Activated CD8-positive, alpha-beta memory T cell treated with anti-CD3 and anti-CD28 coated beads for 24 hours (primary cell): ENCODE measurements at places on chromosomes 2 and 18.

- no peak for DNase-seq
These were observed 112.8 kb upstream of the MAP4K3 start for GRCh38 chr2:39549718-39550464.

DNA sequence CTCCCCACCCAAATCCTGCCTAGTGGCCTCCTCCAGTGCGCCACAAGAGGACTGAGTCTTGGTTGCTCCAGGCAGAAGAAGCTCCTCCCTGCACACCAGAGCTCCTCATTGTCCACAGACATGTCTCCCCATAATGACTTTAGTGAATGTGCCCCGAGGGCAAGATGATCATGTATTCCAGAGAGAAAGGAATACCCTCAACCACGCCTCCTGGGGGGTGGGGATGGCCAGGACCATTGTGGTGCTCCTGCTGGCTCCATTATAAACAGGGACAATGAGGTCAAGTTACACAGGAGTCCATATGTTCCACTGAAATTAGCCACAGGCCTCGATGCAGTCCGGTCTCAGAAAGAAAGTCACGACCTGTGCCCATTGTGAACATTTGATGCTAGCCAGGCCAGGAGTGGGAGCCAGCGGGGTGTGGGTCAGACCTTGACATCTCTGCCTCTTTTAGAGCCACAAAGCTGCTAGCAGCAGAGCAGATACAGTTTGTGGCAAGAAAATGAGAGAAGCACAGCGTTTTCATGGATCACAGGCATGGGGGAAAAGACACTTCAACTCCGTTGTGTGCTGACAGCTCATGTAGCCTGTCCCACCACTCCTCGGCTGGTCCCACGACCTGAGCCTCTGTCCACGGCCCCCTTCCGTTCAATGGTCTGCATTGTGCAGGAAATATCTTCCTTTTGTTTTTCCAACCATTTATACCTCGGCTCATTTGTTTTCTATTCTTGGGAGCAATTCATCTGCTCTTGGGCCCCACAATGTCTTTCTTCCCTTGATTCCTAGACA lies 70.7 kb upstream of the FZD7 start:
- DNase-seq = no peak

DNA sequence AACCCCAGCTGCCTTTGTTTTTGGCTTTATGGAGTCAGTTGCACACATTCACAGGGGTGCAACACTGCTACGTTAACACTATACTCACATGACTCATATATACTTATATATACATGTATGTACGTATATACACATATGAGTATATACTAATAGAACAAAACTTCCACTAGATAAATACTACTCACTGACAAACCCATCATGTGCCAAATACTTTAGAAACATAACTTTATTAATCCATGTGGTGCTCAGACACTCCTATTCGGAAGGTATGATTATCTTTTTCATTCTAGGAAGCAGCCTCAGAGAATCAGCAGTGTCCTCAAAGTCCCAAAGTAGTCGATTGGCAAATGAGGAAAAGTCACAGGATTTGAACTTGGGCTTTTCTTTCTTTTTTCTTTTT lies 7.9 kb downstream of the PMAIP1 start:
- no peak for DNase-seq

GRCh38 chr18:13269013-13269280 lies 50.4 kb downstream of the LDLRAD4 start:
- DNase-seq = no peak

- DNase-seq = no peak
These were observed 813.2 kb downstream of the RNF144A start for GRCh38 chr2:7730449-7730848.
